ENCODE measurements at places on chromosomes 1 and 21.

DNA sequence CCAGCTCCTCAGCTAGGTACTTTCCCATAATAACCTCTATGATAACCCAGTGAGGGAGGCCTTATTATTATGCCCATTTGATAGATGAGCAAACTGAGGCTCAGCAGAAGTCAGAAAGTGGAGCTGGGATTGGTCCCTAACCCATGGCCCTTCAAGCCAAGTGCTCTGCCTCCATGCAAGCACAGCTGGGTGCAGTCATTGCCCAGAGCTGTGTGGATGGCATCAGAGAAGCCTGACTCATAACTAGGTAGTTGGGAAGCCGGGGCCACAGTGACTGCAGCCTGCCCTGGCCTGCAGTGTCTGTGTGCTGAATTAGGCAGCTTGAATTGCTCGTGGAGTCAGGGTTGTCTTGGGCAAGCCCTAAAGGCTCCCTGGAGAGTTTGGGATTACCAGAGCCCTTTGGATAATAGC lies 89.9 kb upstream of the SLC2A1 start:
- no peak overlapping the region for H3K4me3 ChIP-seq
- peaks cover 20% of the 10 kb centered on the region for H3K4me1 ChIP-seq
- H3K27me3 ChIP-seq, result no peaks in the 10 kb centered on the region
- H3K27ac ChIP-seq, result peak overlapping the region; percentile 31
- DNase-seq, result no peak
- no peaks in the 10 kb centered on the region for H3K36me3 ChIP-seq

GRCh38 chr1:180194546-180195207 lies 35.4 kb upstream of the LHX4 start:
- peaks cover 25% of the 10 kb centered on the region for H3K36me3 ChIP-seq
- no peaks in the 10 kb centered on the region for H3K27me3 ChIP-seq
- no peaks in the 10 kb centered on the region for H3K4me1 ChIP-seq
- DNase-seq, result no peak
- H3K27ac ChIP-seq, result no peak overlapping the region
- no peak overlapping the region for H3K4me3 ChIP-seq

GRCh38 chr1:8193840-8194406 lies 124.0 kb upstream of the SLC45A1 start:
- H3K4me1 ChIP-seq, result peaks cover 30% of the 10 kb centered on the region
- DNase-seq, result no peak
- H3K27me3 ChIP-seq, result no peaks in the 10 kb centered on the region
- H3K27ac ChIP-seq, result peak overlapping the region; percentile 74
- no peaks in the 10 kb centered on the region for H3K36me3 ChIP-seq
- no peak overlapping the region for H3K4me3 ChIP-seq

- peak overlapping the region; percentile 97 for H3K27ac ChIP-seq
- no peak for DNase-seq
- H3K36me3 ChIP-seq, result no peaks in the 10 kb centered on the region
- H3K27me3 ChIP-seq, result no peaks in the 10 kb centered on the region
- H3K4me1 ChIP-seq, result peaks cover 21% of the 10 kb centered on the region
Observed at GRCh38 chr1:2289607-2290006, 61.5 kb downstream of the SKI start.

GRCh38 chr21:44496564-44497550 lies 41.5 kb downstream of the LRRC3 start:
- H3K36me3 ChIP-seq, result no peaks in the 10 kb centered on the region
- DNase-seq, result no peak
- no peak overlapping the region for H3K4me3 ChIP-seq
- no peak overlapping the region for H3K27ac ChIP-seq

DNA sequence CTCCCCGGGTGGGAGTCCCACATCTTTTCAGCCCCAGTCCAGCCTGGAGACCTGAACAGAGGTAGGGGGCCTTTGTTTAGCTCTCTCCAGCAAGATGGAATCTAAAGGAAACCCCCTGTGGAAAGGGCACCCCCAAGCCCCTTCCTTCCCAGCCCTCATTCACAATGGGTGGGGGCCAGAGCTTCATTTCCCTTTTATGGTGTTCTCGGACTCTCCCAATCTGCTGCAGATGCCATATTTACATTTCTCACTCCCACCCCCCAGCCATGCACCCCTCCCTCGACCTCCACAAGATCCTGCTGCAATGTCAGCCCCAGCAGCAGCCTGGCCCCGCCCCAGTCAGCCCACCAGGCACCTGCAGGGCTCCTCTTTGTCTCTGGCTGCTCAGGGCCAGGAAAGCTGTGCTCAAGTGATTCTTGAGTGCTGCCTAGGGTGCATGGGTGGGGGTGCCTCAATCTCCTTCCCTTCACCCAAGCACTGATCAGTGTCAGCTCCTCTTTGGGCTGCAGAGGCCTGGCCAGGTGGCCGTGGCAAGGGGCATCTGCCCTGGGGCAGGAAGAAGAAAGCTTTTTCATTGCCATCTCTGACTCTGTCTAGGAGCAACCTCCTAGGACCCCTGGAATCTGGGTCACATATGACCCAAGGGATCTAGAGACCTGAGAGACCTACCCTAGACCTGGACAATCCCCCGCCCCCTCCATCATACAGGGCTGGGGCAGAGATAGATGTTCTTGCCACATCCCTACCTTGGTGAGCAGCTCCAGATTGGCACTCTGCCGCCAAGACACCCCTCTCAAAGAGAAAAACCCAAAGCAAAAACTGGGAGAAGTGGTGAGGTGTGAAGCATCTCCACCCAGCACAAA lies 1.7 kb downstream of the KIF21B start:
- no peaks in the 10 kb centered on the region for H3K27me3 ChIP-seq
- no peak overlapping the region for H3K4me3 ChIP-seq
- no peak for DNase-seq
- peaks cover 14% of the 10 kb centered on the region for H3K4me1 ChIP-seq

DNA sequence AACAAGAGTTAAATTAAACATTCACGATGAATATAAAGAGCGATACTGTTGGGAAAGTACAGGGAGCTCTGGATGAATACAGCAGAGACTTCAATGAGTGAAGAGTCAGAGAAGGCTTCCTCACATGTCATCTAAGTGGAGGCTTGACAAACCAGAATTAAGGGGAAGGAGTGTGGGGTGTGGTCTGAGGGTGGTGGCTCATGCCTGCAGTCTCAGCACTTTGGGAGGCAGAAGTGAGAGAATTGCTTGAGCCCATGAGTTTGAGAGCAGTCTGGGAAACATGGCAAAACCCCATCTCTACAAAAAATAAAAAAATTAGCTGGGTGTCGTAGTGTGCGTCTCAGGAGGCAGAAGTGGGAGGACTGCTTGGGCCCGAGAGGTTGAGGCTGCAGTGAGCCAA lies 8.7 kb downstream of the SDHB start:
- no peaks in the 10 kb centered on the region for H3K27me3 ChIP-seq
- H3K4me1 ChIP-seq, result peaks cover 6% of the 10 kb centered on the region
- H3K36me3 ChIP-seq, result peaks cover 77% of the 10 kb centered on the region
- no peak overlapping the region for H3K27ac ChIP-seq

- DNase-seq, result no peak
- no peak overlapping the region for H3K4me3 ChIP-seq
- no peaks in the 10 kb centered on the region for H3K27me3 ChIP-seq
- H3K27ac ChIP-seq, result no peak overlapping the region
- H3K36me3 ChIP-seq, result no peaks in the 10 kb centered on the region
Observed at GRCh38 chr1:193537266-193538002, 351.0 kb upstream of the B3GALT2 start.

DNA sequence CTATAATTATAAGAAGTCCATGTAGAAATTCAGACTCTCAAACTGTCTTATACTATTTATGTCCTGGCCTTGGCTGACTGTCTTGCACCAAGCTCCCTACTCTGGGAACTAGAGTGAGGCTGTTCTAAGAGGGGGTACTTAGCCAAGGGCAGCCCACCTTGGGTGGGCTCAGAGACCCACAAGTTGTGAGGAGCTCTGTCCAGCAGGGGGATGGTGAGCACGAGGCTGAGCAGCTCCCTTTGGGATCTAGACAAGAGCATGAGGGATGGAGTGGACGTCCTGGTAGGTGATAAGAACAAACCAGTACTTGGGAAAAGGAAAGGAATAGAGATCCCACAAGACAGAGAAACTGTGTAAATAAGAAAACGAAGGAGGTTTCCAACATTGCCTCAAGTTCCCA lies 127.1 kb upstream of the SLC44A3 start:
- no peaks in the 10 kb centered on the region for H3K27me3 ChIP-seq
- H3K4me3 ChIP-seq, result no peak overlapping the region
- DNase-seq, result no peak
- no peak overlapping the region for H3K27ac ChIP-seq
- no peaks in the 10 kb centered on the region for H3K36me3 ChIP-seq
- peaks cover under 1% of the 10 kb centered on the region for H3K4me1 ChIP-seq

DNA sequence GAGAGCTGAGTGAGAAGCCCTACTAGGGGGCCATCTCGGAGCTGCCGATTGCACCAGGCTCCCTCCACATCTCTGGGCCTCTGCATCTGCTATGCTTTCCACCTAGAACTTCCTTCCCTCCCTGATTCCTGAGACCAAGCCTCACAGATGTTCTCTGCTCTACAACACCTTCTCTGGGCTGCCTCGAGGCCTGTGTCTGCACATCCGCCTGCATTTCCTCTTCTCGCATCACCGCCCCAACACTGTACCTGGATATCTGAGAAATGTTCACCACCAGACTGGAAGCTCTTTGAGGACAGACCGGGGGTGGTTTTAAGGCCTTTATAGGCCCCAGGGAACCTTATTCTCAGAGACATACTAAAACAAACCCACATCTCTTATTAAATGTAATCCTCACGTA lies 20.7 kb downstream of the CTNNBIP1 start:
- H3K27ac ChIP-seq, result peak overlapping the region; percentile 97
- H3K4me3 ChIP-seq, result no peak overlapping the region
- H3K27me3 ChIP-seq, result no peaks in the 10 kb centered on the region

DNA sequence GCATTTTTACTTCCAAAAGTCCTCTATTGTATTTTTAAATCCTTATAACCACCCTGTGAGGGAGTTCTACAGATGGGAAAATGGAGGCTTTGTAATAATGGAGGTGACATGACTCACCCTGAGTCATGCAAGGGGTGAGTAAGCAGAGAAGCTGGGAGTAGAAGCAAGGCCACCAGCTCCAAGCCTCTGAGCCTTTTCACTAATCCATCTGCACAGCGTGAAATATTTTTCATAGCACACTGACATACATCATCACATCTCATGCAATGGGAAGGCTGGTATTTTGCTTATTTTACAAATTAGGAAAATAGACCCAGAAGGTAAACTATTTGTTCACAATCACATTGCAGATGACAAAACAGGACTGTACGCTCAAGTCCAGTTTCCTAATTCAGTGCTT lies 96.9 kb downstream of the KCNH1 start:
- H3K36me3 ChIP-seq, result no peaks in the 10 kb centered on the region
- no peak overlapping the region for H3K4me3 ChIP-seq
- H3K27me3 ChIP-seq, result no peaks in the 10 kb centered on the region
- no peaks in the 10 kb centered on the region for H3K4me1 ChIP-seq
- DNase-seq, result no peak

DNA sequence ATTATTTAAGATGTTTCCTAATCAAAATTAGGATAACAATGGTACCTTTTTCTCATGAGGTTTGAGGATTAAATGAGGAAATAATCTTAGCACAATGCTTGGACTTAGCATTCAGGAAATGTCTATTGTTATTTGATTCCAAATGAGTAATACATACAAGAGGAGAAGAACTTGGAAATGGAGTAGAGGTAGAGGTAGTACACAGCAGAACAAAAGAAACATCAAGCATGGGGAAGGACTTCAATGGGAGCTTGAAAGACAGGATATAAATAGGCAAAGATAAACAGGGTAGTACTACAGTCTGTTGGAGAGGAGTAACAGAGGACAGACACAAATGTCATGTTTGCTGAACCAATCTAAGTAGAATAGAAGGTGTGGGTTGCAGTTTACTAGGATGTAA lies 59.5 kb upstream of the RGS2 start:
- no peak for DNase-seq
- no peaks in the 10 kb centered on the region for H3K36me3 ChIP-seq
- H3K27ac ChIP-seq, result no peak overlapping the region
- H3K4me1 ChIP-seq, result peaks cover 9% of the 10 kb centered on the region
- no peaks in the 10 kb centered on the region for H3K27me3 ChIP-seq

Data from RWPE2 (cell line).